ENCODE measurements at places on chromosomes 7 and 10.

DNA sequence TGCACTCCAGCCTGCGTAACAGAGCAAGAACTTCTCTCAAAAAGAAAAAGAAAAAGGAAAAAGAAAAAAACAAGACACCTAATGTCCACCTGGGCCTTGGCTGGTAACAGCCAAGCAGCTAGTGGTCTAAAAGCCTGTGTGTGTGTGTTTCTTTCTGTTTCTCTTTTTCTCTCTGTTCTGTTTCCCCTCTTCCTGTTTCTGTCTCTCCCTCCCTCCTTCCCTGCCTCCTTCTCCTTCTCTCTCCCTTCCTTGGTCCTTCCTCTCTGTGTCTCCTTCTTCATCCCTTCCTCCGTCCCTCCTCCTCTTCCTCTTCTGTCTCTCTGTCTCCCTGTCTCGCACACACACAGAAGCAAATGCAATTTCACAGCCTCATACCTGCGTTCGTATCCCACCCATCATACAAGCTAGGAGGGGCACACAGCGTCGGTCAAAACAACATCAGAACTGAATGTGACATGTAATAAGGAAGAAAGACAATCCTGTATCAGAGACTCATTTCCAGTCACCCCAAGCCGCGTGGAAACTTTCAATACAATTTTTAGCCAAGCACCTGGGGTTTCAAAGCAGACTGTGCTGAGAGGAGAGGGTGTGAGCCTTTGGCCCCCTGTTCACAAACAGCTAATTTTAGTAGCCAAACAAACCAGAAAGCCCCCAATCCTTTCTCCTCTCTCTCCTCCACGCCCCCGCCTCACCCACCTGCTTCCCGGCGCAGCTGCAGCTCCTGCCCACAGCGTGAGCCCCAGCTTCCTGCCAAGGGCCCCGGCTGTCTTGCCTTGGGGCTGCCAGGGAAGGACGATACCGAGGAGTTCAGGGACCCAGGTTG is 50.2 kb upstream of the GNA12 start:
- DNase-seq = no peak

GRCh38 chr7:118003476-118003875 is 130.2 kb upstream of the CTTNBP2 start:
- DNase-seq = no peak

DNA sequence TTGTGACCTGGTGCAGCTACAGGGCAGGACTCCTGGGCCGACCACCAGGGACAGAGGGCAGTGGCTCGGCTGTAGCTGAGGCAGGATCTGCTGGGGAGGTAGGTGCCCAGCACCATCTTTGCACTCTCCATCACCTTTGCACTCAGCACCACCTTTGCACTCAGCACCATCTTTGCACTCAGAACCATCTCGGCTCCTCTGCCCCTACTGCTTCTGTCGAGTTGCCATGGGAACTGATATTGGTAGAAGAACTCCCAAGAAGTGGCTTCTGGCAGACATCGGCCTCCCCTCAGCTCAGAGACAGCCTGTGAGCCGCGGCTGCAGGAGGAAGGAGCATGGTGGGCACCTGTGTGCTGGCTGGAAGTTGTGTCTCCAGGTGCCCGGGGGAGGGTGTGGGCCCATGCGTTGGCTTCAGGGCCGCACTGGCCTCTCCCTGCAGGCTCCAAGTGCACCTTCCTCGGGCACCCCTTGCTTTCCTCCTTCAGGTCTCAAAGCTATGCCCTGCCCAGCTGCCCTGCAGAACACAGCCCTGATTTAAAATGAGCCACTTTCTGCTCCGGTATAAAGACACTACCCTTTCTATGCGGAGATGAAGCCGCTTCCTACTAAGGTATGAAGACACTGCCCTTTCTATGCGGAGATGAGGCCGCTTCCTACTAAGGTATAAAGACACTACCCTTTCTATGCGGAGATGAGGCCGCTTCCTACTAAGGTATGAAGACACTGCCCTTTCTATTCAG is 514.5 kb downstream of the PTPRN2 start:
- DNase-seq = no peak

DNA sequence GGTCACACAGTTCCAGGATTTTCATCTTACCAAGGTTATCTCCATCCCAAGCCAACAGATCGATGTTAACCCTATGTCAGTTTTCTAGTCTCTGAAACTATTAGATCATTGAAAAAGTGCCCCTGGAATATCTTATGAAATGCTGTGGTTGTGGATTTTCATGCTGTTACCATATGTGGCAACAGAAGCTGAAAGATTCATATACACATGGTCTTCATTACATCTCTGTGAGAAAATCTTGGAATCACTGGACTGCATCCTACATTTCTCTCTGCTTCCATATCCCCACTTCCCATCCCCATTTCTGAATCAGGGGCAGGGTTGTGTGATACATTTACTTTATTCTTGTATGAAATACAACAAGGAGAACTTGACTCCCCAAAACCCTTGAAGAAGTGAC is 146.1 kb downstream of the SLC16A9 start:
- no peak for DNase-seq

- DNase-seq = no peak
Measured at GRCh38 chr10:10526846-10527245, 490.8 kb upstream of the CELF2 start.

DNA sequence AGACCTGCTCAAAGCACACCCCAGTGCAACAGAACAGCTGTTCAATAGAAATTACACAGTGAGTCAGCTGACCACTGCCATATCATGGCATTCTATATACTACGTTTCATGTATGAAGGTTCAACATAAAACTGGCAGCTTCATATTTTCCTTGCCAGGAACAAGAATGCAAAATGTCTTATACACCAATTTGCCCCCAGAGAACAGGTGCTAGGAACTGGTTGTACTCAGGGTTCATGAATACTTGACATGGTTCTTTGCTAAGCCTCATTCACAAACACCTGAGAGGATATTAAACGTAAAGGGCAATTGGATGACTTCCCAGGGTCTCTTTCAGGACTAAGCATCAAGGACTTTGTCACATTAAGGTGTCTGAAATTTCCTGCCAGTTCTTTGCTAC is 6.9 kb downstream of the MYOF start:
- no peak for DNase-seq

GRCh38 chr7:151188252-151188542 is 1.1 kb upstream of the ASB10 start:
- DNase-seq = no peak

DNA sequence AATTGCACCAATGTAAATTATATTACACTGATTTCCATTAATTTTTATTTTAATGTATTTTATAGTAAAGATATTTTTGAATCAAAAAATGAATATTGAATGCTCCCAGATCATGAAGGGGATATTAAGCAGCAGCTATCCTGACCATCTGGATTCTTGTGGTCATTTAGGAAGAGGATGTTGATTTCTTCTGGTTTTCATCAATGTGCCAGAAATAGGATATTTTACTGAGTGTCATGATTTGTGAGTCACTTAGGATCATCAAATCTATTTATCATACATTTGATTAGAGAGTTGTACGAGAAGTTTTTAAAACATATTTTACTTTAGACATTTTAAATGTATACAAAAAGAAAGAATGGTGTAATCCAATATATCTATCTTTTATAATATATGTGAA is 366.3 kb upstream of the CHRM2 start:
- DNase-seq = no peak

GRCh38 chr7:138378741-138379559 is 81.1 kb upstream of the TRIM24 start:
- DNase-seq = no peak

DNA sequence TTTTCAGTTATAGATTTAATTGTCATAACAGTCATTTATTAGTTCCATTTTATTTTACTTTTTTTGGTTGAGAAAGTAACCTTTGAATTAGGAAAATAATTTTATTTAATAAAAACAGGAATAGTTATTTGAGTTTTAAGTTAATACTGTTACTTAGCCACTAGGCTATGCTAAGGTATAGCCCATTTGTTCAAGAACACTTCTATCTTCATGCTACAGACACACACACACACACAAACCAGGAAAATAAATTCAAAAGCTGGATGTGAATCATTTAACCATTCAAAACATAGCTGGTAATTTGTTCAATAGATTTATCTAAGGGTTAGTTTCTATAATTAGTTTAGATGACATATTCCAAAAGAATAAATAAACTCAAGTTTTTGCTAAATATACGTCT is 148.4 kb downstream of the RNF133 start:
- no peak for DNase-seq

GRCh38 chr10:16314259-16314658 is 122.6 kb upstream of the PTER start:
- no peak for DNase-seq

GRCh38 chr10:114526504-114527238 is 122.4 kb upstream of the AFAP1L2 start:
- no peak for DNase-seq

- DNase-seq = no peak
Measured at GRCh38 chr10:97948822-97949221, 81.6 kb downstream of the CRTAC1 start.

GRCh38 chr10:103720328-103720963 is 134.9 kb downstream of the SH3PXD2A start:
- DNase-seq = no peak

GRCh38 chr10:62631241-62631640 is 173.3 kb upstream of the ADO start:
- no peak for DNase-seq
